Brain (organoid and tissue), 16 donors: ENCODE measurements at places on chromosomes 2 and 18.

DNA sequence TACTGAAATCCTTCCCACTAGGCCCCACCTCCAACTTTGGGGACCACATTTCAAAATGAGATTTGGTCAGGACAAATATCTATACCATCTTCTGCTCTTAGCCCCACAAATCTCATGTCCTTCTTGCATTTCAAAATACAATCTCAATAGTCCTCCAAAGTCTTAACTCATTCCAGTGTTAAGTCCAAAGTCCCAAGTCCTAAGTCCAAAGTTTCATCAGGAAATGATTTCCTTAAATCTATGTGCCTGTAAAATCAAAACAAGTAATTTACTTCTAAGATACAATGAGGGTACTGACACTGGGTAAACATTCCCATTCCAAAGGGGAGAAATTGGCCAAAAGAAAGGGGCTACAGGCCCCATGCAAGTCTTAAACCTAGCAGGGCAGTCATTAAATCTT lies 40.5 kb upstream of the TNP1 start:
- DNase-seq: no peak

GRCh38 chr2:72033636-72034035 lies 114.0 kb downstream of the CYP26B1 start:
- DNase-seq: no peak

DNA sequence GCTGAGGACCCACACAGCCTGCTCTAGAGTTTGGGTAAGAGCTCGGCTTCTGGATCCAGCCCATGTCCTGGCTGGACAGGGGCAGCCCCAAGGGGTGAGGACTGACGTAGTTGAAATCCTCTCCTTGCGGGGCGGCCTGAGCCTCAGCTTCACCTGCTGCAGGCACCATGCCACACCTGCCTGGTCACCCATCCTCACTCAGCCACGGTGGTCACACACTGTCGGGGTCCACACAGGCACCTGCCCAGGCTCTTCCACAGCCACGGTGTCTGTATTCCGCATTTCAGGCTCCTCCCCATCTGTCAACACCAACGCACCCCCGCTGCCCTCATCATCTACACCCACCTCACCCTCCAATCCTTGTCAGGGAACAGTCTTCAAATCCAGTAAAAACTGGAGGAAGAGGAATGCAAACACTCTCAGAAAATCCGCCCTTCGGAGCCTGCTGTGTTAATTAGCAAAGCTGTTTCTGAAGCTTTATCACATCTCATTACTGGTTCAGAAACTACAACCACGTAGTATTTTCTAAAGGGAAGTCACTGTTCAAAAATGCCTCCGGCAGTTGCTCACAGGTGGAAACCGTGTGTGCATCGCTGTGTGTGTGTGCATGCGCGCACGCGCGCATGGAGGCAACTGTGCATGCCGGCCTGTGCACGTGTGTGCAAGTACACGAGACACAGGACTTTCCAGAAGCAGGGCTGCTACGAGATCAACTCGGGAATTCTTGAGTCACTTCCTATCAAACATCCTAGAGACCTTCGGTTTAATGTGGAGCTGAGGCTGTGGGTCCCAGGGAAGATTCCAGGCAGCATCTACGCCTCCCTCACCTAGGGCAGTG lies 38.2 kb downstream of the SLC66A2 start:
- DNase-seq: no peak

DNA sequence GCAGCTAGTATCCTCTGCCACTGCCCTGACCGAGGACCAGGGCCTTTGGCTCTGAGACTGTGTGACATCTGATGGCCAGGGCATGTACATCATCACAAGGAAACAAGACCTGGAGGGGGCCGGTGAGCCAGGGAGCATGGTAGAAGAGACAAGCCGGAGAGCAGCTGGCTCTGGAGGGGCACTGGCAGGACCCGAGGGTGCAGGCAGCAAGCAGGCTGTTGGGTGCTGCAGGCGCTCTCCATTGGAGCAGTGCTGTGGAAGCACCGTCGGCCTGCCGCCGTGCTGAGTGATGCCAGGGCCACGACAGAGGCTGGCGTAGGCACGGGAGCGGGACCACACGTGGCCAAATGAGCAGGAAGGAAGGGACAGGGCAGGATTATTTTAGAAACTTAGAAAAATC lies 335.2 kb downstream of the GBX2 start:
- DNase-seq: no peak

DNA sequence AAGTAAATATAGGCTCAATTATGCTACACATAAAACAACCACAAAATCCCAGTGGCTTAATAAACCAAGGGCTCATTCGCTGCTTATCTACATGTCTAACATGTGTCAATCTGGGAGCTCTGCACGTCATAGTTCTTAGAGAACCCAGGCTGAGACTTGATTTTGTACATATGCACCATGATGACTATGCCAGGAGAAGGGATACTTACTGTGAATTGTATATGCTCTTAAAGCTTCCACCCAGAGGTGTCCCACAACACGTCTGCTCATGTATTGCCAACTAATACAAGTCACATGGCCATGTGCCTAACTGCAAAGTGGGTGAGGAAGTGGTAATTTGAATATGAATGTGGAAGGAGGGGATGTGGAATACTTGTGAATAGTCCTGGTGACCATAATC lies 262.1 kb downstream of the CPS1 start:
- no peak for DNase-seq
